M059J (cell line): ENCODE measurements at places on chromosomes 1 and 21. TPM values are rescaled to one million over a fixed set of nuclear protein-coding genes. Genes with fewer than 3 reads are reported as not detected.

DNA sequence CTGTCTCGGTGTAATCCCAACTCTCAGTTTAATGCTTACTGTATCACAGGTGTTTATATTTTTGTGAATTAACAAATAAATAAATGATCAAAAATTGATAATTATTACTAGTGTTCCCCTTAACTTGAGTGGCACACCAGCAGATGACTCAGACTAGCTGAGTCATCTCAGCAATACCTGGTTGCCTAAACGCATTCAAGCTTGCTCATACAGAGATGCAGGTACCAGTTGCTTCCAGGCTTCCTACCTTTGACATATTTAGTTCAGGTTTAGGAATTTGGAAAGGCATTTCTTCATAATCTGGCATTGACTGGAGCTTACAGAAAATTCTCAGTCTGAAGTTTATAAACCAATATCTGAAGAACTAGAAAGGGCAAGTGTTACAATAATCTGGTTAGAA, 78.9 kb upstream of the LMO4 start:
- DNase-seq: peak; percentile 10

- DNase-seq: peak; percentile 7
These were observed at the start of gene RIMKLA for GRCh38 chr1:42380586-42381279. Gene RIMKLA (plus strand): TSS chr1:42380792. CDS start chr1:42380935, 143 bp downstream.

DNA sequence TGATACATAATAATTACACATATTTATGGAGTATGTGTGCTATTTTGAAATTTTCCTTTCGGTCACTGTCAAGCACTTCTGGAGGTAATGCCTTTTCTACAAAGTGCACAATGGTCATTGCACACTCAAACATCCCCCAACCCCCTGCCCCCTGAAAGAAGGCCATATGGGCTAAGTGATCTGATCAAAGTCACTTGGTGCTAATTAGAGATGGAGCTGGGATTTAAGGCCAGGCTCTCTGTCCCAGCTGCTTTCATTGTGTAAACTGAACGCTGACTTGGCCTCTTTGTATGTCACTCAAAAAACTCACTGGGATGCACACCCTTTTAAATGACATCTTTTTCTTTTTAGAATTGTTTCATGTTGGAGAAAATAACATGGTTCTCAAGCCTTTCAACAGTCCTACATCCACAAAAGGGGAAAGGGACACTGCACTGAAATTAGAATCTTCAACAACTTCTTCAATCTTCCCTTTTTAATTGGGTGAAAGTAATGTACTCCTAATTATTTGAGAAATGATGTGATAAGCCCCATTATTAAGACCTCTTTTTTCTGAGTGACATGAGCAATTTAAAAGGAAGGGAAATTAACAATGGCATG, 149.2 kb downstream of the ST6GALNAC5 start:
- DNase-seq: no peak

DNA sequence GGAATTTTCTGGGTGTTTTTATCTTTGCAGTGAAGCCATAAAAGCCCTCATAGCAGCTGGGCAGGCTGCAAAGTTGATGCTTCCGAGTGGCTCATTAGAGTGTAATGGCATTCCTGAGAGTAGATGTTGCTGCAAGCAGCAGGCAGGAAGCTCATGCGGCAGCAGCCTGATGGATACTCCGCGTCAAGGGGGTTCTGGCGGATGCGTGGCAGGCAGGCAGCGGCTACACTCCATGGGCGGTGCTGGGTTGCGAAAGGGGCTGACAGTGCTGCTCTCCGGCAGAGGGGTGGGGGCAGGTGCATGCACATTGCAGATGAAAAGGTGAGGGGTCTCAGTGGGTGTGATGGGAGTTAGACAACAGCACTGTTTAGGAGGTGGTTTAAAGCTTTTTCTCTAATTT, 93.2 kb upstream of the AJAP1 start:
- DNase-seq: no peak

The OR2M3 gene
- total RNA-seq: not detected in 2 replicates

The MYBPHL gene
- not detected in 2 replicates for total RNA-seq
